Esophagus mucosa (tissue), 1 donor: ENCODE measurements at places on chromosomes 4 and X. TPM values are rescaled to one million over a fixed set of nuclear protein-coding genes. Genes with fewer than 3 reads are reported as not detected.

DNA sequence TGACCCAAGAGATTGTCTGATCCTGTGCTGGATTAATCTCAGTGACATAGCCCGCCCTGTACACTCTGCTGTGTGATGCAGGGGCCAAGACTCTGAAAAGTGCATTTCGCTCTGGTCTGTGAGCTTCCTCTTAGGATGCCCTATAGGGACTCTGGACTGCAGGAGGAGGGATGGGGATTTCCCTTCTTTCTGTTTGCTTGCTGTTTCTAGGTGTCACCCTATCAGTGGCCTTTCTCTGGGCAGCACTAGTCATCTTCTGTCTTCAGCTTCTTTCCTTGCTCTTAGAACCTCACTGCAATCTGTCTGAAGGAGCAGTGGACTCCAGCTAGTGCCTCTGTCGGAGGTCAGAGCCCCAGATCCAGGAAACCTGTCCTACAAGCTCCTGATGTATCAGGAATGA is 34.5 kb upstream of the SCRG1 start:
- ATAC-seq = no peak

- ATAC-seq = no peak
These were observed 45.5 kb upstream of the CLNK start for GRCh38 chr4:10730019-10730418.

GRCh38 chr4:96630839-96631238 is 790.9 kb downstream of the PDHA2 start:
- no peak for ATAC-seq

DNA sequence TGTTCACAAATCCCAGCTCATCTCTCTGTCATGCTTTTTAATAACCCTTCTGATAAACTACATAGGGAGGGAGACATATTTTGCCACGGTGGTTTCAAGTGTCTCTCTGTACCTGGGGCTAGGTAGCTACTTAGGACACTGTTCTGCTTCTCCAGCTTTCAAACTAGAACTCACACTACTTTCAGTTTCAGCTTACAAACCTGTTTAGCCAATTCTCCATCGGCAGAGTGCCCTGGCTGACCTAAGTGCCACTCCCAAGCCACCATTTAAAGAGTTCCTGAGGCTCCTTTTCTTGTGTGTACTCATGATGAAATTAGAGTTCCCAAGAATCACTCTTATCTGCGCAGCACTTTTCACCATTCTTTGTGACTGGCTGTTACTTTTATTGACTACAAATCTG is 899.2 kb downstream of the FAT4 start:
- no peak for ATAC-seq

DNA sequence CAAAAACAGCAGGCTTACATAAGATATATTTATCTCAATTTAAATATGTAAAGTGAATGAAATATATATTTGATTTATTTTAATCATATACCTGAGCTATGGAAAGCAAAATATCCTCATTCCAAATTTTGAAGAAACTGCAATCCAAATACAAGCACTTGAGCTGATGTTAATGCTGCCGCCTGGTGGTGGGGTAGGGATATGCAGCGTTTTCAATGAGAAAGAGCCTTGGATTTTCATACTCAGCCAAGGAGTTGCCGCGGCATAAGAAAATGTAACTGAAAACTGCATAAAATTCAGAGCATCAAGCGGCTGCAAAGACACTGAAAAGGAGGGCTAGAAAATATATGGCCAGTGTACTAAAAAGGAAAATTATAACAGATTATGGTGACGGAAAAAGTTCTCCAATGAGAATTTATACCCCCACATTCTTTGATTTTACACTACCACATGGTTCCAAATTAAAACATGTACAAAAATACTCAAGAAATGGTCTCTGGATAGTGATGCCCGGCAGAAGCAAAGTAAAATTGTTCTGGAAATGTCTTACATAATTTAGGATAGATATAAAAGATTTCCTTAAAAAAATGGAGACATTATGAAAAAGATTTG is 660.3 kb upstream of the PITX2 start:
- ATAC-seq = no peak

- no peak for ATAC-seq
These were observed 1.3 kb upstream of the USP51 start for GRCh38 chrX:55490974-55491373.

DNA sequence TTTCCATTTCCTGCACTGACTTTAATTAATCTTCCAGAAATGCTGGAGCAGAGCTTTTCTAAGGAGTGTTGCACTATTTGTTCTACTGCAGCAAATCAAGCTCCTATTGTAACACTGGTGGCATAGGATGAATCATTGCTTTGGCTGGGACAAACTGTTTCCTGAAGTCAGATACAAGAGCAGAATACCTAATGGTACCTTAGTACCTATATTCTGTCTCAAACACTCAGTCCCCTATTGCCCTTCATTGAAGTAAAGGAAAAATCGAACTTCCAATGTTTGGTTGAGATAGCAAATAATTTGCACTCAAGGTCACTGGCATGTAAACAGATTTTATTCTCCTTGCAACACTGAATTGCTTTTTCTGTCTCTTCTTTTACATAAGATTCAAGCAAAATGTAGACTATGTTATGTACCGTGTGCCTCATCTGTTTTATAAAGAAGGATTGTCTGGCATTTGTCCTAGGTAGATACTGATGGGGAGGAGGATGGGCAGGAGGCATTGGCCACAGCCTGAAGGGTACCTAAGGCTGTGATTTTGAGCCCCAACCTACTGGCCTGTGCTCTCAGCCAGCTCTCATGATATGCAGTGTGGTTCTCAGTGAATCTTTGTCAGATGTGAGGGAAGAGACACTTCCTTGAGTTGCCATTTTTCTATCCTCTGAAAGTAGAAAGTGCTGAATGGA is 141.6 kb downstream of the AASDH start:
- ATAC-seq = peak; percentile 57

- ATAC-seq = no peak
These were observed 6.5 kb upstream of the MRPL1 start for GRCh38 chr4:77856152-77856551.

- no peak for ATAC-seq
These were observed 18.5 kb downstream of the CPZ start for GRCh38 chr4:8610858-8611616.

DNA sequence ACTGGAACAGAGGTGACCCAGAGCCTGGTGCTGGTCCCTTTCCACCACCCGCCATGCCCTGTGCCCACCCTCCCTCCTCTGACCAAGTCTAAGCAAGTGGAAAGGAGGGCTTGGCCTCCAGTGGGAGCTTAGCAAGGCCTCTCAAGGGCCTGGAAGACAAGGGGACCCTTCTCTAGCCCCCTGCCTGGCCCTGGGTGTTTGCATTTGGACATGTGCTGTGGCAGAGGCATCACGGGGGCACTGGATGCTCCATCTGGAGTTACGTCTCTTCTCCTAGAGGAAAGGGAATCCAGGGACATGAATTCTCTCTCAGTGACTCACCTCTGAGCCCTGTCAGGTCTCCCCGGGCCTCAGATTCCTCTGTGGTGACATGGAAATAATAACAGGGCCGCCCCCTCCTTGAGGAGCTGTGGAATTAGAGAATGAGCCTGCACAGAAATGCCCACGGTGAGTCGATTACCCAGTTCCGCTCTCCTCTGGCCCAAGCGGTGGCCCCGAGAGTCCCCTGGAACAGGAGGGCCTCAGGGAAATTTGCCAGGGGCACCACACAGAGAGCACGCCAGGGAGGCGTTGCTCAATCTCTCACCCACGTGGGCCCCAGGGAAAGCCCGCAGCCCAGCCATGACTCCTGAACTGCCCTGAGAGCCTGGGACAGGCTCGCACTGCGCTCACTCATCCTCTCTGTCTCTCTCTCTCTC is 189.6 kb downstream of the BCOR start:
- peak; percentile 68 for ATAC-seq

GRCh38 chrX:16023790-16024734 is 99.3 kb upstream of the GRPR start:
- ATAC-seq = peak; percentile 77

- ATAC-seq = no peak
These were observed 63.2 kb upstream of the PBDC1 start for GRCh38 chrX:76109654-76110053.

GRCh38 chr4:17740702-17741101 is 40.7 kb downstream of the FAM184B start:
- ATAC-seq = no peak

GRCh38 chr4:9832640-9833039 is 51.2 kb downstream of the DRD5 start:
- ATAC-seq = no peak

GRCh38 chrX:2485789-2486345 is 14.9 kb downstream of the DHRSX start:
- ATAC-seq = no peak

DNA sequence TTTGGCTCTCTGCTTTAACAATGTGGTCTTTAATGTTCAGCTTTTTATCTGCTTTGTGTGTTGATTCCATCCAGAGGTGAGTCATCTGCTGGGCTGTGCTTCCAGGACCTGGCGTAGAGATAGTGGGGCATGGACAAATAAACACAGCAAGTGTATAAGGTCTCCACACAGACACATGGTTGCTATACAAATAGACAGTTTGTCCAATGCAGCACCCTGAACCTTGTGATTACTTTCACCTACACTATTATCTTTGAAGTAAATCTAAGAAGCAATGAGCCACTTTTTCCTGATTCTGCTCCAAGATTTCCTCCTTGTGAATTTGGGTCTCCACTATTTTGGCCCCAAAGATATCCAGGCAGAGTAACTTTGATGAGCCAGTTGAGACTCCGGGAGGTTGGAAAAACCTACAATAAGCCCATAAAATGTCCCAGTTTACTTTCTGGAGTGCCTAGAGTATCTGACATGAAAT is 12.1 kb downstream of the PPARGC1A start:
- ATAC-seq = no peak

- peak; percentile 77 for ATAC-seq
These were observed 22.3 kb downstream of the AMOT start for GRCh38 chrX:112818114-112819007.

DNA sequence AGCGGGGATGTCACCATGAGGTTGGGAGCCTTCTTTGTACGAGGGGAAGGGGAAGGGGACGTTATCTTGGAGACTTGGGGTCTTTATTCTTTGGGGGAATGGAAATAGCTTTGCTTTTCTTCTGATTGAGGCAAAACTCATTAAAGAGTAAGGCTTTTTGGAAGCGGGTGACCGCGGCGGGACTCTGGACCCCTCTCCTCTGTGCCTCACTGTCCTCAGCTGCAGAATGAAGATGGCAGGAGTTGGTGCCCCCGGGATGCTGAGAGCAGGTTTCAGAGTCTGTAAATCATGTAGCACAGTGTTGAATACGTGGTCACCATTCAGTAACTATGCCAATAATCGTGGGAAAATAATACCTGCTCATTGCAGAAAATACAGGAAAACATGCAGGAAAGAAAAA is 32.1 kb downstream of the HTT-AS start:
- no peak for ATAC-seq

Gene CT45A2
- not detected for total RNA-seq

Gene RAB41
- not detected for total RNA-seq

Gene PNMA5
- not detected for total RNA-seq

Gene SLC9B1
- 0.28 TPM for total RNA-seq
